Right ventricle myocardium inferior (tissue), 1 donor: ENCODE measurements at places on chromosomes 13 and 19.

GRCh38 chr19:17681505-17682125 is 6.5 kb downstream of the UNC13A start:
- no peak for DNase-seq

- no peak for DNase-seq
Measured at GRCh38 chr13:91748416-91749089, 350.1 kb downstream of the GPC5 start.

DNA sequence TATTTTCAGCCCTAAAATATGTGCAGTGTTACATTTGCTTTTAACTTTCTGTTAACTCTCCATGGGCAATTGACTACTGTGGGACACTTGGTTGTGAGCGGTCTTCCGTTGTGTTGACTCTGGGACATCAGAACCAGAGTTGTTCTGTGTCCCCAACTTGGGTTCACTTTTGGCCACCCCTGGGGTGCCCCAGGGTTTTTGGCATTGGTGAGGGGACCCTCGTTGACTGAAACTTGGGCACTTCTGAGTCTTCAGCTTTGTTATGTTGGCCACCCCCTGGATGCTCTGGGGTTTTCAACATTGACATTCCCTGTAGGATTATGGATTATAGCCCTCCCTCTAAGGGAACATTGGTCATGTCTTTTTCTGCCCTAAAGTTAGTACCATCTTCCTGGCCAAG is 57.1 kb downstream of the OR10H4 start:
- DNase-seq: no peak

- DNase-seq: no peak
Measured at GRCh38 chr13:46721054-46721453, 75.9 kb downstream of the ESD start.

- DNase-seq: no peak
Measured at GRCh38 chr19:4701557-4701956, 22.1 kb downstream of the DPP9 start.

DNA sequence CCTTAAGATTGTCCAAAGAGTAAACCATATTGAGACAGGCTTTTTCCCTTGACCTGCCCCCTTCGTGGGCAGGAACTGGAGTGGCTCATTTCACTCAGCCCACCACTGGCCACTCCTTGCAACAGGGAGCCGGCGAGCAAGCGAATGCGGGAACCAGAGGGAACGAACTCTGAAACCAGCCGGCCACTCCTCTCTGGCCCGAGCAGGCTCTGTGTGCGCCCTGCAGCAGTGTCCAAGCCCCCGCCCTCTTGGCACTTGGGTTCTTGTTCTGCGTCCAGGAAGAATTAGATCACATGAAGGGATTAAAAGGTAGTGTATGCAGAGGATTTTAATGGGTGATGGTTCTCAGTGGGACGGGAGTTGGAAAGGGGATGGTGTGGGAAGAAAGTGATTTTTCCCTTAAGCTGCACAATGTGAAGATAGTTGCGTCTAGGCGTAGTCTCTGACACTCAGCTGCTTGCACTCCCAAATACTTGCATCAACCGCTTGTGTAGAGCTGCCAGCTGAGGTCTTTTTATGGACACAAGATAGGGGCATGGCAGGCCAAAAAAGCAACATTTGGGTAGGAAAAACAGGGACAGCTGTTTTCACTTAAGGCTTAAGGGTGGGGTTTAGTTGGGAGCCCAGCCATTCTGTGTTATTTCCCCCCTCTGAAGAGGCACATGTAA is 1209.7 kb upstream of the PCDH20 start:
- peak; percentile 25 for DNase-seq

DNA sequence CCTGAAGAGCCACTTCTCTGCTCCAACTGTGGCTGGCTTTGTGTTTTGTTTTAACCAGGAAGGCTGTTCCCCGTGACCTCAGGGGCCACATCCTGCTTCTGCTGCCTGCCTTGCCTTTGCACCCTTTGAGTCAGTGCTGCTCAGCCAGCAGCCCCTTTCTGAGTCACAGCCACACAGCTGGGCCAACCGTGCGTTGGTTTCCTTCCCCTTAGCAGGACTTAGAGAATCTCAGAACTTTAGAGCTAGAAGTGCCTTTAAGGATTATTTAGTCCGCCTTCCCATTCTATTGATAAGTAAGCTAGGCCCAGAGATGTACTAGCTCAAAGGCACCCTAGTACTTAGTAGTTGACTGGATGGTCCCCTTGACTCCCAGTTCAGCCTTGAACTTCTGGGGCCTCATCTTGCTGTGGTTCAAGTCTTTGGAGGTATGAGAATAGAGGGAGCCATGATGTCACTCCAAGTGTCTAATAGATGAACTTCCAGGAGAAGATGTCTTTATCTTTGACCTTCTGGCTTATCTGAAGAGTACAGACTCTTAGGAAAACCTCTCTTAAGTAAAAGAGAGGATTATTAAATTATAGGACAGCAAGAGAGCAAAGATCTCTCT is 8.0 kb downstream of the RGCC start:
- DNase-seq: peak; percentile 76

GRCh38 chr19:10960314-10961072 is at the start of gene SMARCA4:
TSS of gene SMARCA4 (plus strand) at chr19:10961030. CDS start at chr19:10984152, 23,122 bp downstream.
- peak; percentile 99 for DNase-seq

- no peak for DNase-seq
Measured at GRCh38 chr13:52785739-52786138, 46.1 kb upstream of the CNMD start.

GRCh38 chr19:20247016-20247683 is 80.1 kb downstream of the ZNF486 start:
- DNase-seq: no peak

DNA sequence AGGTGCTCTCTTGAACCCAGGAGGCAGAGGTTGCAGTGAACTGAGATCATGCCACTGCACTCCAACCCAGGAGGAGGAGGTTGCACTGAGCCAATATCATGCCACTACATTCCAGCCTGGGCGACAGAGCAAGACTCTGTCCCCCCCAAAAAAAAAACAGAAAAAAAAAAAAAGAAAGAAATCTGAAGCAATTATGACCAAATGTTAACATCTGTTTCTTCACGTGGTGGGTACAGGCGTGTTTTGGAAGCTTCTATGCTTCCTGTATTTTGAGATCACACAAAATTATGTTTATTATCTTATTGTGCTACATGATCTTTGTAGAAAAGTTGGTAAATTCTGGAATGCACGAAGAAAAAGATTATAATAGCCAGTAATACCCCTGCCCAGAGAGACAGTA is 2.7 kb upstream of the ACP5 start:
- no peak for DNase-seq

DNA sequence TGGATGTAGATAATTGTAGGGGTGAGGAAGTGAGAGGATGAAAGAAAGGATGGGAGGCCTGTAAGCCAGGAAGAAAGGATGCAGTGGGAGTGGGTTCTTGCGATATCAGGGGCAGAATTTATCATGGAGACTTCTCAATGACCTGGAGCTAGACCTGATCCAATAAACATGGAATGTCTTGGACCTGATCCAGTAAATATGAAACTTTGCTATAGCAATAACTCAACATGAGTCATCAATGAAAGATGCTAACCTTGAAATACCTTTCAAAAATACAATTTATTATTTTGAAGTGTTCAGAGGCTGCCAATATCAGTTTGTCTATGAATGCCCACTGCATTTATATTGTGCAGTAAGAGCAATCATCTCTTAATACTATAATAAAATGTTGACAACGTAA is 279.5 kb downstream of the POU4F1 start:
- no peak for DNase-seq

- DNase-seq: no peak
Measured at GRCh38 chr13:62710787-62711186, 1295.1 kb upstream of the PCDH20 start.

DNA sequence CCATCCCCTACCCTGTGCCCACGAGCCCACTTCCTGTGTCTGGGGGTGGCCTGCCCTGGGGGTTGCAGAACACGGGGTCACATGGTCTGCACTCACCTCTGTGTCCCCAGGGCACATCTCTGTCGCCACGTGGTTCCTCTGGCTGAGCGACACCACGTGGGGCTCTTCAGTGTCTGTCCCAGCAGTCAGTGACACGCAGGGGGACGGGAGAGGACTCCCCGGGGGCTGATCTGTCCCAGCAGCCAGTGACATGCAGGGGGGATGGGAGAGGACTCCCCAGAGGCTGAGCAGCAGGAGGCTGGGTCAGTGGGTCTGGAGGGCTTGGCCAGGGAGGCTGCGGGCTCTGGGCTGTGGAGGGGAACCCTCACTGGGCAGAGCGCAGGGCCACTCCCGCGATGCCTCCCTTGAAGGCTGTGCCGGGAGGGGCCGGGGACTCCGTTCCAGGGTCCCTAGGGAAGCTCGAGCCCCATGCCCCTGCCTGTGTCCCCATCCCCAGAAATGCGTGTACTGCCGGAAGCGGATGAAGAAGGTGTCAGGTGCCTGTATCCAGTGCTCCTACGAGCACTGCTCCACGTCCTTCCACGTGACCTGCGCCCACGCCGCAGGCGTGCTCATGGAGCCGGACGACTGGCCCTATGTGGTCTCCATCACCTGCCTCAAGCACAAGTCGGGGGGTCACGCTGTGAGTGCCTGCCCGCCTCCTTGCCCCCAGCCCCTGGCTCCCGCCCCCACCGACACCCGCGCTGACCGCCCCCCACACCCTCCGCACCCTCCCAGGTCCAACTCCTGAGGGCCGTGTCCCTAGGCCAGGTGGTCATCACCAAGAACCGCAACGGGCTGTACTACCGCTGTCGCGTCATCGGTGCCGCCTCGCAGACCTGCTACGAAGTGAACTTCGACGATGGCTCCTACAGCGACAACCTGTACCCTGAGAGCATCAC is 174.8 kb downstream of the KDM4B start:
- DNase-seq: peak; percentile 64

GRCh38 chr13:113538689-113539058 is 45.9 kb upstream of the TFDP1 start:
- DNase-seq: no peak

DNA sequence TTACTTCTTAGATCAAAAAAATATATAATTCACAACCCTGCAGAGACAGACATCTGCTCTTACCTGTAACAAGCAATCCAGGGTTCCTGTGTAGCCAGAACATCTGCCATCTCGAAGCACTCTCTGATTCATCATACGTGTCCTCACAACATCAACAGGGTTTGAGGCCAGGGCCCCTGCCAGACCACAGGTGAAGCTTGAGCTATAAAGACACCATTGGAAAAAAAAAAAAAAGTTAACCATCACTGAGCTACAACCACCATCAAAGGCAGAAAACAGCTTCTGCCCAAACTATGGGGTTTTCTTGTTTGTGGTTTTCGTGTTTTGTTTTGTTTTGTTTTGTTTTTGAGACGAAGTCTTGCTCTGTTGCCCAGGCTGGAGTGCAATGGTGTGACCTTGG is 19.3 kb downstream of the SLC25A30 start:
- DNase-seq: no peak

DNA sequence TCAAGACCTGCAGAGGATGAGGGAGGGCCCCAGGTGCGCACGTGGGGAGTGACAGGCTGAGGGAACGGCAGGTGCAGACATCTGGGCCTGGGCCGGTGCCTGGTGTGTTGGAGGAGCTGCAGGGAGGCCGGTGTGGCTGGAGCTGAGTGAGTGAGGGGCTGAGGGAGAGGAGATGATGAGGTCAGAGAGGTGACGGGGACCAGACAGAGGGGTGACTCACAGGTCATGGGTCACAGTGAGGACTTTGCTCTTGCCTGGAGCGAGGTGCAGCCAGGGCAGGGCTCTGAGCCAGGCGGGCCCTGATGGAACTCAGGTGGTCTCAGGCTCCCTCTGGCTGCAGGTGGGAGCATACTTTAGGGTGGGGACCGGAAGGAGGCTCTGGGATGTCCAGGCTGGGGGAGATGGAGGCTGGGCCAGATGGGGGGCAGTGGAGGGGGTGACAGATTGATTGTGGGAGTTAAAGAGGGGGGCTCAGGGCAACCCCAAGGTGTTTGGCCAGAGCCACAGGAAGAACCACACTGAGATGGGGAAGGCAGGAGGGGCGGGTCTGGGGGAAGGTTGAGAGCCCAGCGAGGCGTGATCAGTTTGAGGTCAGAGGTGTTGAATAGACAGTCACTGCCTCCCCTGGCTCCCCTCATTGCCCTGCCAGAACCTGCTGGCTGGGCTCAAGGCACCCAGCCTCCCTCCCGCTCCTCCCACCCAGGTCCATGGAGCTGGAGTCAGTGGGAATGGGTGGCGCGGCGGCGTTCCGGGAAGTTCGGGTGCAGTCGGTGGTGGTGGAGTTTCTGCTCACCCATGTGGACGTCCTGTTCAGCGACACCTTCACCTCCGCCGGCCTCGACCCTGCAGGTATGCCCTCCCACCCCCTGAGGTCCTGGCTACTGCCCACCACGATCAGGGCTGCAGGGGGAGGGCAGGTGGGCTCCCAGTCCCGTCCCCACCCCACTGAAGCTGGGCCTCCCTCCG is 8.4 kb downstream of the ARHGAP33 start:
- no peak for DNase-seq

- no peak for DNase-seq
Measured at GRCh38 chr19:47560999-47561398, 11.9 kb downstream of the ZNF541 start.

DNA sequence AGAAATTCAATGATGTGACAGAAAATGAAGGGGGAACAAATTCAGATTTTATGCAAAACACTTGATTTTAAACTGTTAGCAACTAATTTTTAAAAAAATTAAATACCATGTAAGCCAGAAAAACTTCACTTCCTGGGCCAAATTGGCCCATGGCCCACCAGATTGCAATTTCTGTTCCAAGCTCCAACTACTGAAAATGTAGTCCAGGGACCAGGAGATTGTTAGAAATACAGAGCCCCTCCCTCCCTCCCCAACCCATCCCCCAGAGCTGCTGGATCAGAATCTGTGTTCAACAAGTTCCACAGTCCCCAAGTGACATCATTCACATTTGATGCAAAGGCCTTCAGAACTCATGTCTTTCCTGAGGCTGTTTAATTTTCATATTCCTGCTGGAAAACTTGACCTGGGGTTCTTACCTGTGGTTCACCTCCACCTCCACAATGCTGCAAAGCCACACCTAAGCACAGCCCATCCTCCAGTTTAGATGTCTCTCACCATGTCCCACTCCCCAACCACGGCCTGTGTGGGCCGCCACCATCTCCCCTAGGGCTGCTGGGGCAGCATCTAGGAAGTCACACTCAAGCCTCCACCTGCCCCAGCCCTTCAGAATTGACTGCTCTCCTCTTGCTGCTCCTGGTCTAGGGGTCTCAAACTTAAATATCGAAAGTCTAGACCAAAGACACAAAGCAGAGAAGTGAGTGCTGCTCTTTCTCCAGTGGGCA is 482.0 kb downstream of the UQCRFS1 start:
- no peak for DNase-seq

DNA sequence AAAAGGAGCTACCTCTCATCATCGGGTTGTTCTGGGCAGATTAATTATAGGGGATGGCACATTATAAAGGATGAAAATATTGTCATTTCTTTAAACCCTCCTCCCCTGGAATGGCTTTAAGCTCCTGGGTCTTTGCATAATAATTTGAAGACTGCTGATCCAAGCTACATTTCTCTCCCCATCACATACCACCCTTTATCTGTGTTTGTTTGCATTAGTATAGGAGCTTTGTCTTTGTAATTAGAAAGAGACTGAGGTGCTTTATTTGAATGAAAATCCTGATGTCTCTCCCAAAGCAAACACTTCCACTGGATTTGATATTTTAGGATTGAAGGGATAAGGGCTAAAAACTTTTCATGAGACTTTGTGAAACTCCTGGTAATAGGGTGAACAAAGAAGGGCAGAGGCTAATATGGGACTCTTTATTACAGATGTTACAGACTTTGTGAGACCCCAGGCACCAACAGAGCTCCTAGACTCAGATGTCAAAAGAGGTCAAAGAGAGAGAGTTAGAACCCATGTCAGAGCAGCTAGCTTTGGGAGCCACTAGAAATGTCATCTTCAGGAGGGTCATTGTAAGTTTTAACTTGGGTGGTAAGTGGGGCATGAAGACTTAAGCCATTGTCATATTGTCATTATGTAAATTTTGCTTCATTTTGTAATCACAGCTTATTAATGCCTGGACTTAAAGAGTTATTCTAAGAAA is 75.3 kb upstream of the RXFP2 start:
- DNase-seq: no peak
